ENCODE measurements at places on chromosomes 3 and 15. TPM values are rescaled to one million over a fixed set of nuclear protein-coding genes. Genes with fewer than 3 reads are reported as not detected.

DNA sequence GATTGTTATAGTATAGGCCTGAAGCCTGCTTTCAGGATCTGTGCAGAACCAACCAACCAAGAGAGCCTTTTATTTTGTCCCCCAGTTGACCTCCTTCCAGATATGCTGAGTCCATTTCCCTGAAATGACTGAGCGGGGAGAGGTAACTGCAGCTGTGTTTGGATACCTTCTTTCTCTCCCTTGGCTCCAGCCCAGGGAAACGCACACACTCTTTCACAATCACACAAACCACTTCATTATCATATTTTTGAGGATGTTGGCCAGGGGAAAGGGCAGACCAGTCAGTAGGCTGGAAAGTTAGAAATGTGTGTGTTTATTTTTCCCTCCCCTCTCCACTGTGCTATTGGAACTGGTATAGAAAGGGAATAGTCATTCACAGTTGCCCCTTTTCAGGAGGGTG lies 417.7 kb upstream of the TBL1XR1 start:
- H3K27me3 ChIP-seq: no peaks in the 10 kb centered on the region
- H3K4me3 ChIP-seq: no peak overlapping the region
- H3K36me3 ChIP-seq: no peaks in the 10 kb centered on the region
- no peak for DNase-seq
- peaks cover 4% of the 10 kb centered on the region for H3K4me1 ChIP-seq

- H3K27ac ChIP-seq: no peak overlapping the region
- no peak overlapping the region for H3K4me3 ChIP-seq
- H3K36me3 ChIP-seq: peaks cover 86% of the 10 kb centered on the region
- H3K27me3 ChIP-seq: no peaks in the 10 kb centered on the region
- DNase-seq: no peak
- no peaks in the 10 kb centered on the region for H3K4me1 ChIP-seq
These were observed 60.2 kb downstream of the NPTN start for GRCh38 chr15:73573037-73573436.

DNA sequence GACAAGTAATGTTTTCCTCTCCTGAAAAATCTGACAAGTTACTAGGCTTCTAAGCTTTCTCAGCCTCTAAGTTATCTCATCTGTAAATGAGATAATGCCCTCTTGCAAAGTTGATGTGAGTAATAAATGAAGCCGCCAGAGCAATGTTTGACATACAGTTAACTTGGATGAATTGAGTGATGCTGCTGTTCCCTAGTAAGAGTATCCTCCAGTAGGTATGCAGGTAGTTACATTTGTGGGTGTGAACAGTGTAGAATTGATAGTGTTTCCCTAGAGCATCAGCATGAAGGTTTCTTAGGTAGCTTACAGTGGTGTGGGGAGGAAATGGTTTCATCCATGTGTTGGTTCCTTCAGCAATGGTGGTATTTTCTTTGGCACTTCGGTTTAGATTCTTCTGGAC lies 3.4 kb downstream of the ATP2C1 start:
- H3K4me3 ChIP-seq: no peak overlapping the region
- peaks cover 63% of the 10 kb centered on the region for H3K4me1 ChIP-seq
- H3K27ac ChIP-seq: no peak overlapping the region

GRCh38 chr3:19931180-19931692 lies 2.8 kb downstream of the EFHB start:
- H3K27ac ChIP-seq: peak overlapping the region; percentile 50
- peaks cover 17% of the 10 kb centered on the region for H3K4me1 ChIP-seq
- DNase-seq: no peak
- peak overlapping the region; percentile 9 for H3K4me3 ChIP-seq
- no peaks in the 10 kb centered on the region for H3K36me3 ChIP-seq

GRCh38 chr3:187567661-187568121 lies 102.5 kb downstream of the SST start:
- H3K4me1 ChIP-seq: no peaks in the 10 kb centered on the region
- H3K36me3 ChIP-seq: no peaks in the 10 kb centered on the region
- no peak overlapping the region for H3K27ac ChIP-seq
- no peak overlapping the region for H3K4me3 ChIP-seq
- H3K27me3 ChIP-seq: peaks cover 7% of the 10 kb centered on the region

GRCh38 chr3:30768703-30769550 lies 125.5 kb downstream of the GADL1 start:
- peak; percentile 27 for DNase-seq
- no peaks in the 10 kb centered on the region for H3K4me1 ChIP-seq
- H3K36me3 ChIP-seq: no peaks in the 10 kb centered on the region

DNA sequence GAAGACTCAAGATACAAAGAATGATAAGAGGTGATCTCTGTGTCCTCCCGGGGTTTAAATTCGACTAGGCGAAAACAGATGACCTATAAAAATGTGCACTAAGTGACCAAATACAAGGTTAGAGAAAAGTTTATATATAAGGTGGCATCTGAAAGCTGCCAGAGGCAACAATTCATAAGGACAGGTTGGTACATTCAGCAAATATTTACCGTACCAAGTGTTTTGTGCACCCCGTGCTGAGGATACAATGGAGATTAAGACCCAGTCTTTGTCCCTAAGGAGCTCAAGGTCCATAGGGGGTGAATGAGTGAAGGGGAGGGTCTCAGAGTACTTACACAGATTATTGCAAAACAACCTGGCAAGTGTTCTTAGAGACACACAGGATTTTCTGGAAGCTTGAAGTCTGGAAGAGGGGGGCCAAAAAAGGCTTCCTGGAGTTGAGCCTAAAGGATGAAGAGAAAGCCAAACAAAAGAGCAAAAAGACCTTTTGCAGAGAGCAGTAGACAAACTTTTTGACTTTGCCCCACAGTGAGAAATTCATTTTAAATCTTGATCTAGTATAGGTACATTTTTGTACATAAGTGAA lies 71.4 kb upstream of the LRIG1 start:
- H3K4me1 ChIP-seq: peaks cover 3% of the 10 kb centered on the region
- H3K27me3 ChIP-seq: peaks cover 47% of the 10 kb centered on the region
- no peak overlapping the region for H3K27ac ChIP-seq
- no peaks in the 10 kb centered on the region for H3K36me3 ChIP-seq
- DNase-seq: no peak

DNA sequence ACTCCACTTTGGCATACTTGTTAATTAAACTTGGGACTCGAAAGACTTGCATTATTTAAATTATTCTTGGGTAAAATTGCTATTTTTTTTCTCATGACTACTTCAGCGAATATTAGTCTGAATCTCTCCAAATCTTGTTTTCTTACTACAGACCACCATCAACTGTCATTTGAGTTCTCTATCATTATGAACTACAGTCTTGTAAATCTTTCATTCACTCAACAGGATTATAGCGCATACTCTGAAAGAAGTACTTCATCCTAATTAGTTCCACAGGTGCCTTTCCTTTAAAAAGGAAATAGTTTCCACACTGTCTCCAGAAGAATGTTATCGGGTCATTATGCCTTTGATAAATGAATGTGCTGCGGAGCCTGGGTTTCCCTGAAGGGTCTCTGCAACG lies 149.5 kb downstream of the NLGN1 start:
- no peaks in the 10 kb centered on the region for H3K36me3 ChIP-seq
- no peaks in the 10 kb centered on the region for H3K27me3 ChIP-seq
- no peaks in the 10 kb centered on the region for H3K4me1 ChIP-seq
- no peak for DNase-seq

DNA sequence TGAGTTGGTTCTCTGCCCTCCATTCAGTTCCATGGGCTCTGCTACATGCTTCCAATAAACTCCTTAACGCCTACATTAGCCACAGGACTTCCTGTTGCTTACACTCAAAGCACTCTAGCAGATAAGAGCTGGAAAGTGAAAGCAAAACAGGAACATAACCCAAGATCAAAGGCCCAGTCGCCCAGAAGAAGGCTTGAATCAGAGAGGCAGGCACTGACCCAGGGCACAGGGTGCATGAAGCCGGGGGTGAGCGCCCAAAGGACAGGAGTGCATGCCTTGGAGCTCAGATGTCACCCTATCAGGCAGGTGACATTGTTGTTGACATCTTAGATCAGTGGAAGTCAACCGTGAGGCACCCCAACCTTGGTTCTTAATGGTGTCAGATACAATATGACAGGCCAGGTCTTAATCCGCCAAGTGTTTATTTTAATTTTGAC lies 235.1 kb downstream of the UACA start:
- peaks cover 48% of the 10 kb centered on the region for H3K4me1 ChIP-seq
- DNase-seq: peak; percentile 30
- H3K27ac ChIP-seq: peak overlapping the region; percentile 85
- peak overlapping the region; percentile 47 for H3K4me3 ChIP-seq

DNA sequence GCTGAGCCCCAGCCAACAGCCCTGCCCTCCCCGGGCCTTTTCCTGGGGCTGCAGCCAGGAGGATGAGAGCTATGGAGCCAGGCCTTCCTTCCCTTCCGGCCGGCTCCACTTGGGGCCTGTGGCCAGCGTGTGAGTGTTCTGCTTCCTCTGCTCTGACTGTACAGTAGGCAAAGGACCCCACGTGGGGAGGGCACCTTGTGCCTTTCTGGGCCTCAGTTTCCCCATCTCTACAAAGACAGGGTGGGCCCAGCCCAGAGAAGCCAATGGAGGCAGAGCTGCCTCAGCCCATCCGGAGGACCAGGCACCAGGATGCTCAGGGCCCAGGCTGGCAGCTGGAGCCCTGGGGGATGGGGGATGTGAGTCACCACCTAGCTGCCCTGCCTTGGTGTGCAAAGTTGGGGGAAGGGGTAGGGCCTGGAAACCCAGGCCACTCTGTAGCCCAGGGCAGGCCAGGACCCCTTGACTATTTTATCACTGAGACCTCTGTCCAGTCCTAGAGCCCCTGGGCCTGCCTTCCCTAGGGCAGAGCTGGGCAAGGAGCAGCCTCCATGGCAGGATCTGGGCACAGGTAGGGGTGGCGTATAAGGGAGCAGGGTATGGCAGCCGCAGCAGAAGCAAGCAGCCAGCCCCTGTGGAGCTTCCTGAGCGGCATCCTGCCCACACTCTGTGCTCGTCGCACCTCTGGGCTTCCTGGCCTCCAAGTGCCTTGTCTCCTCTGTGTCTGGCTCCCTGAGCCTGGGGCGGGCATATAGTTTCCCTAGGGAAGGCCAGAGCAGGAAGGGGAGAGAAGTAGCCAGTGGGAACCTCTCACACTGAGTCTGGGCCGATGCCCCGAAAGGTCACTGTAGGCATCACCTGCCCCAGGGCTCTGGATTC lies 1.8 kb downstream of the PSTPIP1 start:
- DNase-seq: no peak
- H3K4me1 ChIP-seq: peaks cover 70% of the 10 kb centered on the region
- peak overlapping the region; percentile 88 for H3K4me3 ChIP-seq
- H3K27me3 ChIP-seq: no peaks in the 10 kb centered on the region
- H3K36me3 ChIP-seq: peaks cover 15% of the 10 kb centered on the region

DNA sequence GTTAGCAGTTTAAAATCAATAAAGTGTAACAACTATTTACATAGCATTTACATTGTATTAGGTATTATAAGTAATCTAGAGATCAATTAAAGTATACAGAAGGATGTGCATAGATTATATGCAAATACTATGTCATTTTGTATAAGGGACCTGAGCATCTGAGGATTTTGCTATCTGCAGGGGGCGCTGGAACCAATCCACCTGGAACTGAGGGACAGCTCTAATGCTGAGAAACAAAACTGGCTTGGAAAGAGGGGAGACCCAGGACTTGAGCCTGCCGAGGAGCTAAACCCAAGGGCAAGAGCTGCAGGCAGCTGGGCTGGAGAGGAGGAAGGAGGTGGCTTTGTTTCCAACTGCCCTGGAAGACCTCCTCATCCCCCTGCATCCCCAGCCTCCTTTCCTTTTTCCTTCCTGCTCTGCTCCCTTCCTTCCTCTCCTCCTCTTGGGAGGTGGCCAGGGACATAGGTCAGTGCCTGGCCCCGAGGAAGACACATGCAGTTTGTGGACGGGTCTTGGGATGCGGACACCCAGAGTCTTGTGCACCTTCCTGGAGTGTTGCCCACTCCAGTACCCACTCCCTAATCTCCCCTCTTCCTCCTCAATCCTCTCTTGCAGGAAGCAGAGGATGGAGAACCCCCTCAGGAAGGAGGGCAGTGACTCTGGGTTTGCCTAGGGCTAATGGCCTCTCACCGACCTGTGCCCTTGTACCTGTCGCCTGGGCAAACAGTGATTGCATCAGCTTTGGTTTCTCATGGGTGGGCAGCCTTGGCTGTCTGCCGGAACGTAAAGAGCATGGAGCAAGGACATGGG lies 825 bp upstream of the RTP3 start:
- H3K4me1 ChIP-seq: peaks cover 28% of the 10 kb centered on the region
- no peaks in the 10 kb centered on the region for H3K27me3 ChIP-seq
- DNase-seq: no peak
- no peak overlapping the region for H3K4me3 ChIP-seq
- no peaks in the 10 kb centered on the region for H3K36me3 ChIP-seq

DNA sequence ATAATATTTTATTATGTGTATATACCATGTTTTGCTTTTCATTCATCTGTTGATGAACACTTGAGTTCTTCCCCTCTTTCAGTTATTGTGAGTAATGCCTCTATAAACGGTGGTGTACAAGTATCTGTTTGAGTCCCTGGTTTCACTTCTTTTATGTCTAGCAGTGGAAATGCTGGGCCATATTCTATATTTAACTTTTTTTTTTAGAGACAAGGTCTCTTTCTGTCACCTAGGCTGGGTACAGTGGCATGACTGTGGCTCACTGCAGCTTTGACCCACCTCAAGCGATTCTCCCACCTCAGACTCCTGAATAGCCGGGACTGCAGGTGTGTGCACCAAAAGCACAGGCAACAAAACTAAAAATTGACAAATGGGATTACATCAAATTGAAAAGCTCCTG lies 19.9 kb downstream of the GOLM2 start:
- peak overlapping the region; percentile 69 for H3K4me3 ChIP-seq
- DNase-seq: no peak
- H3K36me3 ChIP-seq: peaks cover 15% of the 10 kb centered on the region
- no peaks in the 10 kb centered on the region for H3K27me3 ChIP-seq
- peak overlapping the region; percentile 88 for H3K27ac ChIP-seq

- no peaks in the 10 kb centered on the region for H3K27me3 ChIP-seq
- peaks cover 6% of the 10 kb centered on the region for H3K36me3 ChIP-seq
These were observed 142.6 kb downstream of the CMSS1 start for GRCh38 chr3:99960123-99960878.

DNA sequence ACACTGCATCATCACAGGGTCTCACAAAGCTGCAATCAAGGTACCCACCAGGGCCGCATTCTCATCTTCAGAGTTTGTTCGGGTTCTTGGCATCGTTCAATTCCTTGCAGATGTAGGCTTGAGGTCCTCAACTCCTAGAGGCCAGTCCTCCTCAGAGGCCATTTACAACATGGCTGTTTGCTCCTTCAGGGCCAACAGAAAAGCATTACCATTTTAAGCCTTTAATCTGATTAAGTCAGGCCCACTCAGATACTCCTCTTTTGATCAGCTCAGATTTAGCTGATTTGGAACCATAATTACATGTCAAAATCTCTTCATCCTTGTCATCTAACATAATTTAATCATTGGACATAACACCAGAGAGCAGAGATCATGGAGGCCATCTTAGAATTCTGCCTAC lies 55.4 kb downstream of the BFSP2 start:
- H3K4me3 ChIP-seq: no peak overlapping the region
- no peak for DNase-seq
- no peak overlapping the region for H3K27ac ChIP-seq
- H3K27me3 ChIP-seq: peaks cover 19% of the 10 kb centered on the region
- H3K4me1 ChIP-seq: peaks cover 8% of the 10 kb centered on the region

- H3K4me3 ChIP-seq: no peak overlapping the region
- no peaks in the 10 kb centered on the region for H3K27me3 ChIP-seq
- peaks cover 4% of the 10 kb centered on the region for H3K36me3 ChIP-seq
- peaks cover 95% of the 10 kb centered on the region for H3K4me1 ChIP-seq
These were observed 58.9 kb upstream of the ULK4 start for GRCh38 chr3:42020684-42021307.

- H3K27me3 ChIP-seq: no peaks in the 10 kb centered on the region
- H3K36me3 ChIP-seq: no peaks in the 10 kb centered on the region
- no peak for DNase-seq
- no peak overlapping the region for H3K27ac ChIP-seq
- no peak overlapping the region for H3K4me3 ChIP-seq
- no peaks in the 10 kb centered on the region for H3K4me1 ChIP-seq
These were observed 74.6 kb upstream of the PDZRN3 start for GRCh38 chr3:73699327-73699726.

The ZWILCH gene
- 13.7 TPM for total RNA-seq

The IGSF11 gene
- total RNA-seq: not detected

The CYP8B1 gene
- total RNA-seq: not detected

The NCEH1 gene
- 4.9 TPM for total RNA-seq

The ACOX2 gene
- not detected for total RNA-seq

The TGM4 gene
- total RNA-seq: not detected

Measured in activated B cell treated with CpG ODN at 0.5 μM for 24 hours (primary cell).